K562 (cell line): ENCODE measurements at places on chromosomes 3 and 15. TPM values are rescaled to one million over a fixed set of nuclear protein-coding genes. Genes with fewer than 3 reads are reported as not detected.

- no peak overlapping the region for H3K27ac ChIP-seq
- no peak overlapping the region for H3K4me3 ChIP-seq
- H3K4me1 ChIP-seq = peaks cover 4% of the 10 kb centered on the region
- H3K27me3 ChIP-seq = no peaks in the 10 kb centered on the region
Measured at GRCh38 chr3:119643528-119643927, 16.9 kb downstream of the POPDC2 start.

- no peak for DNase-seq
- no peak overlapping the region for H3K27ac ChIP-seq
- no peaks in the 10 kb centered on the region for H3K27me3 ChIP-seq
Measured at GRCh38 chr3:67875858-67876257, 221.4 kb upstream of the SUCLG2 start.

GRCh38 chr3:171348121-171348520 lies 112.1 kb downstream of the TNIK start:
- no peak for DNase-seq
- peaks cover 22% of the 10 kb centered on the region for H3K4me1 ChIP-seq
- H3K27ac ChIP-seq = no peak overlapping the region; the same call in 2 of the 3 replicates
- no peaks in the 10 kb centered on the region for H3K27me3 ChIP-seq

GRCh38 chr3:10556312-10556711 lies 50.9 kb upstream of the ATP2B2 start:
- no peaks in the 10 kb centered on the region for H3K36me3 ChIP-seq
- no peak for DNase-seq
- H3K4me3 ChIP-seq = no peak overlapping the region
- H3K4me1 ChIP-seq = no peaks in the 10 kb centered on the region; the same call in 1 of the 2 replicates

GRCh38 chr15:31361764-31362515 lies 35.3 kb downstream of the KLF13 start:
- no peak overlapping the region for H3K27ac ChIP-seq
- H3K4me1 ChIP-seq = peaks cover 46% of the 10 kb centered on the region
- H3K36me3 ChIP-seq = no peaks in the 10 kb centered on the region
- no peaks in the 10 kb centered on the region for H3K27me3 ChIP-seq
- no peak overlapping the region for H3K4me3 ChIP-seq
- no peak for DNase-seq

DNA sequence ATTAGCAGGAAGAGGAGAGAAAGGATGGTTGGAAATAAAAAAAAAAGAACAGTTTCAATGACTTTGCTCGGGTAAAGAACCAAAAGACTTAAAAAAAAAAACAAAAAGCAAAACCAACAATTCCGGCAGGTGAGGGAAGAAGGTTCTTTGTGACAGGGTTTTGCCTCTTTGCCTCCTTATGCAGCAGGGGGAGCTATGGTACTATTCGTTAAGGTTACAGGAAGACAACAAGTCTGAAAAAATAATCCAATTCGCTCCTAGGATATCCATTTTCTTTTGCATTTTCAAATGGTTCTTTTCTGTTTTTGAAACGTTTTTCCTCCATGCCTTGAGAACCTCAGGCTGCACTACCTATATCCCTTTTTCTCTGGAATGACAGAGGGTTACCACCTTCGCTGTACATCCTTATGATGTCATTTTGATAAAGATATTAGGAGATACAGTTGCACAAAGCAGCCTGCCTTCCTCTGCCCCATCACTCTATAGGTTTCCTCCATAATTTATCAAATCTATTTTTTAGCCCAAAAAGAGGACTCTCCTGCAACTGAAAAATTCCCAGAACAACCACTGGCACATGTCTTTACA lies 55.0 kb downstream of the CFAP20DC start:
- H3K27me3 ChIP-seq = no peaks in the 10 kb centered on the region
- H3K36me3 ChIP-seq = no peaks in the 10 kb centered on the region; the same call in 2 of the 3 replicates
- no peak overlapping the region for H3K27ac ChIP-seq
- H3K4me1 ChIP-seq = peaks cover 2% of the 10 kb centered on the region; the same call in 1 of the 2 replicates

GRCh38 chr15:67094001-67094826 lies 28.8 kb downstream of the SMAD3 start:
- H3K4me1 ChIP-seq = peaks cover 59% of the 10 kb centered on the region
- H3K27ac ChIP-seq = peak overlapping the region; percentile 37; the same call in 1 of the 3 replicates
- no peak for DNase-seq
- no peak overlapping the region for H3K4me3 ChIP-seq
- H3K36me3 ChIP-seq = peaks cover 42% of the 10 kb centered on the region; the same call in 2 of the 3 replicates

DNA sequence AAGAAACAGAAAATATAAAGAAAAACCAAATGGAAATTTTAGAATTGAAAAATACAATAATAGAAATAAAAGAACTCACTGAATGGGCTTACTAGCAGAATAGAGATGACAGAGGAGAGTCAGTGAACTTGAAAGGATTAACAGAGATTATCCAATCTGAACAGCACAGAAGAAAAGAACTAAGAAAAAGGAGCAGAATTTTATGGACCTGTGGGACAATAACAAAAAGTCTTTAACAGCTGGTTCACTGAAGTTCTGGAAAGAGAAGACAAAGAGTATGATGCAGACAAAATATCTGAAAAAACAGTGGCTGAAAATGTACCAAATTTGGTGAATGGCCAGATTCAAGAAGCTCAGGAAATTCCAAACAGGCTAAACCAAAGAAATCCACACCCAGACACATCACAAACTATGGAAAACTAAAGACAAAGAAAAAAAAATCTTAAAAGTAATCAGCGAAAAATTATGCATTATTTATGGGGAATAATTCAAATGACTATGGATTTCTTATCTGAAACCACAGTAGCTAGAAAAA lies 9.7 kb upstream of the GNB5 start:
- no peaks in the 10 kb centered on the region for H3K36me3 ChIP-seq
- no peak overlapping the region for H3K27ac ChIP-seq
- H3K4me3 ChIP-seq = no peak overlapping the region
- no peaks in the 10 kb centered on the region for H3K4me1 ChIP-seq
- DNase-seq = no peak
- H3K27me3 ChIP-seq = peaks cover 8% of the 10 kb centered on the region; the same call in 2 of the 3 replicates

- H3K4me1 ChIP-seq = no peaks in the 10 kb centered on the region; the same call in 1 of the 2 replicates
- peak; percentile 92 for DNase-seq
- H3K27me3 ChIP-seq = no peaks in the 10 kb centered on the region
- peak within 1 kb of the TSS; percentile 82 for H3K4me3 ChIP-seq
Measured at GRCh38 chr3:123960781-123961507, at the start of gene CCDC14. CCDC14 (minus strand) TSS chr3:123961229; CDS start chr3:123961173, 56 bp downstream.

GRCh38 chr3:25962255-25962654 lies 172.4 kb downstream of the OXSM start:
- H3K27ac ChIP-seq = no peak overlapping the region
- DNase-seq = no peak
- no peaks in the 10 kb centered on the region for H3K27me3 ChIP-seq
- H3K4me3 ChIP-seq = no peak overlapping the region
- no peaks in the 10 kb centered on the region for H3K4me1 ChIP-seq
- H3K36me3 ChIP-seq = no peaks in the 10 kb centered on the region

- no peaks in the 10 kb centered on the region for H3K27me3 ChIP-seq
- H3K4me3 ChIP-seq = no peak overlapping the region
- no peak for DNase-seq
- H3K36me3 ChIP-seq = no peaks in the 10 kb centered on the region
- H3K27ac ChIP-seq = no peak overlapping the region
Measured at GRCh38 chr3:135057996-135058395, 262.9 kb downstream of the EPHB1 start.

DNA sequence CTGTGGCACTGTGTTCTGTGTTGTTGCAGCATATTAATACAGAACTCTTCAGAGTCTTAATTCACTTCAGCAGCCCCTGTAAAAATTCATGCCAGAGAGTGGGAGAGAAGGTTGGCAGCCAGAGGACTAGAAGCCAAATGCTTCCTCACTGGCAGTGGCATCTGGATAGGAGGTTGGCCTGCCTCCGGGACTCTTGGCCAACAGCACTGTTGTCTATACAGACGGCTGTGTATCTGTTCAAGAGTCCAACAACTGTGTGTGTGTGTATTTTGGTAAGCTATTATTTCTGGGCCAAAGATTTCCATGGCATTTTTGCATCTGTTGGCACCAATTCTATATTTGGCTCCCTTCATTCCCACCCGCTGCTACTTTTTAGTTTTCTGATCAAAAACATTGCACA lies 156.0 kb upstream of the SOX2 start:
- H3K27me3 ChIP-seq = no peaks in the 10 kb centered on the region
- no peak overlapping the region for H3K27ac ChIP-seq
- H3K4me1 ChIP-seq = no peaks in the 10 kb centered on the region
- no peak for DNase-seq

- no peaks in the 10 kb centered on the region for H3K27me3 ChIP-seq
- no peaks in the 10 kb centered on the region for H3K4me1 ChIP-seq
- H3K27ac ChIP-seq = no peak overlapping the region
- no peak for DNase-seq
- no peak overlapping the region for H3K4me3 ChIP-seq
- H3K36me3 ChIP-seq = no peaks in the 10 kb centered on the region
Measured at GRCh38 chr3:105157766-105158085, 209.0 kb upstream of the ALCAM start.

DNA sequence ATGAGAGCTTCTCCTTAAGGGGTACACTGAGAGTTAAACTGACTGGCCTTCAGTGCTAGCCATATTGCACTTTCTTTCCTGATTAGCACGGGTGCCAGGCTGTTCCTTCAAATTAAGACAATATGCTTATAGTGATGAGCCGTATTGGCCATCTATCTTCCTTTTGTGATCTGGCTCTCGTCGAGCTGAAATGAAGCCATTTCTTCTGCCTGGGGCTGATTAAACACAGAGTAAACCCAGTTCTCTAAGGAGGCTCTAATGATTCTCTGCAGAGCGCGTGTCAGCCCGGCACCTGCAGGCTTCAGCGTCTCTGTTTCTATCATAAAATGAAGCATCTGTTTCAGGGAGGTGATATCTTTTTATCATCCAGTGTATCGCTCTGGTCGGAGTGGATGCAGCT lies 107.5 kb upstream of the NR2F2 start:
- no peak overlapping the region for H3K4me3 ChIP-seq
- H3K27ac ChIP-seq = no peak overlapping the region
- no peaks in the 10 kb centered on the region; the same call in 2 of the 3 replicates for H3K4me1 ChIP-seq
- DNase-seq = no peak

DNA sequence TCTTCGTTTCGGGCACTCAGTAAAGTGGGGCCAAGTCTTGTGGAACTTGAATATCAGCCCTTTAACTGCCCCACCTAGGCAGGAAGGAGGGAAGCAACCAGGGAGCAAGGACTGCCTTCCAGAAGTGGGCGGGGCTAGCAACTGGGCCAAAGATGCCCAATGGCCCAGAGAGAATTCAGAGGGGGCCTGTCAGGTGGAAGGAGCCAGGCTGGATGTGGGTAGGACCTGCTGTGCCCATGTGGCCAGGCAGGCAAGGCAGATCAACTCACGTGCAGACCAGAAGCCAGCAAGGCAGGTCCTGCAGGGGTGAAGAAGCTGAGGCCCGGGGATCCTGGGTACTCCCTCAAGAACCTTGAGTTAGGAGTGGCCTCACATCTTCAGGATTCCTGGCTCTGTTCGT lies 5.5 kb downstream of the MAP6D1 start:
- H3K27me3 ChIP-seq = no peaks in the 10 kb centered on the region
- H3K4me3 ChIP-seq = no peak overlapping the region

DNA sequence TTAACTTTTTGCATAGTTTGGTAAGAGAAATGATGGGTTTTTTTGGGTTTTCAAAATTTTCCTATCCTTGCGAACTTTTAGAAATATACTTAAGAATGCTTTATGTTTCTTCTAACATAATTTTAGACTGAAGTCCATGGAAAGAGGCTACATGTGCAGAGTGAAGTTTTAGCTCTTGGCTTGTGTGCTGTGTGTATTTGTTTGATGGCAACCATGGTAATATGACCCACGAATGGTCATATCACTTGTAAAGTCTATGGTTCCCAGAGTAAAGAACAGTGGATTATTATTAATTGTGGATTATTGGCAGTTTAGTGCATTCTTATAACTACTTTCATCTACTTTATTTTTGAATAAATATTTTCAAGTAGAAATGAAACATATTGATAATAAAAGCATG lies 124.0 kb upstream of the GOLGA6L4 start:
- no peak overlapping the region for H3K4me3 ChIP-seq
- H3K27ac ChIP-seq = no peak overlapping the region

- H3K4me1 ChIP-seq = peaks cover 91% of the 10 kb centered on the region
- H3K27ac ChIP-seq = peak overlapping the region; percentile 99
- no peaks in the 10 kb centered on the region for H3K27me3 ChIP-seq
- peak; percentile 72 for DNase-seq
- peak overlapping the region; percentile 35 for H3K4me3 ChIP-seq
- H3K36me3 ChIP-seq = peaks cover 3% of the 10 kb centered on the region; the same call in 1 of the 3 replicates
Measured at GRCh38 chr3:128416578-128417211, 50.0 kb downstream of the DNAJB8 start.

DNA sequence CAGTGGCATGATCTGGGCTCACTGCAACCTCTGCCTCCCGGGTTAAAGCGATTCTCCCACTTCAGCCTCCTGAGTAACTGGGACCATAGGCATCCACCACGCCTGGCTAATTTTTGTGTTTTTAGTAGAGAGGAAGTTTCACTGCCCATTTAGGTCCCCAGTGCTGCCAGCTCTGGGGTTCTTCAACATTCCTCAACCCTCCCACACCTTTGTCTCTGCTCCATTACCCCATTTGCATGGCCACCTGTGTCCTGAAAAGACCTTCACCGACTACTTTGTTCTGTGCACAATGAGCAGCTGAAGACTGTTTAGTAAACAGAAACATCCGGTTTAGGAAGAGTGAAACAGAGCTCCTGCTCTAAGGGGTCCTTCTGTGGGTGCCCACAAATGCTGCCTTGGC lies 92.0 kb downstream of the FAM43A start:
- peaks cover 35% of the 10 kb centered on the region for H3K27me3 ChIP-seq
- H3K4me3 ChIP-seq = no peak overlapping the region
- no peaks in the 10 kb centered on the region for H3K36me3 ChIP-seq
- no peak overlapping the region for H3K27ac ChIP-seq

- H3K27ac ChIP-seq = no peak overlapping the region
- no peaks in the 10 kb centered on the region for H3K36me3 ChIP-seq
- DNase-seq = no peak
- no peaks in the 10 kb centered on the region for H3K27me3 ChIP-seq
- H3K4me1 ChIP-seq = no peaks in the 10 kb centered on the region
Measured at GRCh38 chr3:7543294-7543880, 682.5 kb downstream of the GRM7 start.

CCDC54 gene
- polyA plus RNA-seq = not detected in 2 replicates

CADPS gene
- polyA plus RNA-seq = not detected in 2 replicates

SCAMP5 gene
- not detected in 2 replicates for polyA plus RNA-seq

EDC3 gene
- 30.7 and 33.6 TPM in 2 replicates for polyA plus RNA-seq

DNAJA4 gene
- polyA plus RNA-seq = 0.09 TPM in 1 of 2 replicates, not detected in the other

PLSCR2 gene
- polyA plus RNA-seq = not detected in 2 replicates

PSMD6 gene
- polyA plus RNA-seq = 113 TPM in 2 replicates

LINGO1 gene
- 8.1 and 9.3 TPM in 2 replicates for polyA plus RNA-seq

CCR1 gene
- polyA plus RNA-seq = not detected in 2 replicates

SIDT1 gene
- not detected in 2 replicates for polyA plus RNA-seq
